ENCODE measurements at places on chromosomes 12 and 14.

GRCh38 chr14:30426463-30426862 is 132.5 kb upstream of the G2E3 start:
- DNase-seq: no peak

DNA sequence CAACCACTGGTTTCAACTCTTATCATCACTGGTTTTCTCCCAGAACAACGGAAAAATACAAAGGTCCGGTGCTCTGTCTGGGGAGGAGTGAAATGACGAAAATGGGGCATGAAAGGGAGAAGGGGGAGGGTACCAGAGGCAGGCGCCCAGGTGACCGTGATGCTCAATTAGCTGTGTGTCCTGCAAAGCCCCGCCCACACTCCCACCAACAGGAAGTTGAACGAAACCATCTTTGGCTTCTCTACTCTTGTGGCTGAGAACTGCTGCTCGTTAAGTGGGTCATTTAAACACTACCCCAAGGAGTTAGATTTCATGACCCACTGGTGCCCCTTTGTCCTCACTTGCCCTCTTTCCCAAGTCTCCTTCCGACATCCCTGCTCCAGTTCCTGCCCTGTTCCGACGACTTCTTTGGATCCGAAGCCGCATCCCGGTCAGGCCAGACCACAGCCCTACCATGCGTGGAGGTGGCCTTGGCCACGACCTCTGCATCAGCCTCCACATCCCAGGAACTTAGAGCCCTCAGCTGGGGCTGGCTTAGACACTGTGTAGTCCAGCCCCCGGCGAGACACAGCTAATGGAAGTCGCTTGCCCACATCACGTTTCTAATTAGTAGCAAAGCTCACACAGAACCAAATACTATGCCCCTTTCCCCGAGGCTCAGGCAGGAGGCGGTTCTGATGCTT is 11.4 kb upstream of the LRTM2 start:
- no peak for DNase-seq

DNA sequence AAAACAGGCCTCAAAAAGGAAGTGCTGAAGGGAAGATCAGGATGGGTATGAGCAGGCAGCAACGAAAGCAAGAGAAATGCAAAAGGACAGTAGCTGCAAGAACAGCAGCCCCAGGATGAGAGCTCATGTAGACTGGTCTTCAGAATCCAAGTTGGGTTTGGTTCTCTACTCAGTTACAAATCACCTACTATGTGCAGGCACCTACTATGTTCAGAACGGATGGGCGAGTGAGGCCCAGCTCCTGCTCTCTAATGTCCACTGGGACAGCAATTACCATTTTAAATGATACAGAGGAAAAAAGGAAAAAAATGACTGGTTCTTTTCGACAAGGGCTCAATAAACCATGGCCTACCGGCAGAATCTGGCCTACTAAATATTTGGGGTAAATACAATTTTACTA is 88.5 kb downstream of the RBM19 start:
- no peak for DNase-seq

GRCh38 chr12:93968536-93969285 is 179.7 kb upstream of the PLXNC1 start:
- DNase-seq: no peak

- DNase-seq: no peak
Observed at GRCh38 chr12:93602897-93603668, 30.6 kb downstream of the SOCS2 start.

DNA sequence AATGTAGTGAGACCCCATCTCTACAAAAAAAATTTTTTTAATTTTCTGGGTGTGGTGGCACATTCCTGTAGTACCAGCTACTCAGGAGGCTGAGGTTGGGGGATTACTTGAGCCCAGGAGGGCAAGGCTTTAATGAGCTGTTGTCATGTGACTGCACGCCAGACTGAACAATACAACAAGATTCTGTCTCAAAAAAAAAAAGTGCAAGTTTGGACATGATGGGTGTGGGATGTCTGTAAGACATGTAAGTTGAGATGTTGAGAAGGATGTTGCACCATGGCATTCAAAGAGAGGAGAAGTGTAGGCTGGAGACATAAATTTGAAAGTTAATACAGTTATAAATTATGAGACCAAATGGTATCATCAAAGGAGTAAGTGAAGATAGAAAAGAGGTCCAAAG is 23.5 kb downstream of the YEATS4 start:
- DNase-seq: no peak

DNA sequence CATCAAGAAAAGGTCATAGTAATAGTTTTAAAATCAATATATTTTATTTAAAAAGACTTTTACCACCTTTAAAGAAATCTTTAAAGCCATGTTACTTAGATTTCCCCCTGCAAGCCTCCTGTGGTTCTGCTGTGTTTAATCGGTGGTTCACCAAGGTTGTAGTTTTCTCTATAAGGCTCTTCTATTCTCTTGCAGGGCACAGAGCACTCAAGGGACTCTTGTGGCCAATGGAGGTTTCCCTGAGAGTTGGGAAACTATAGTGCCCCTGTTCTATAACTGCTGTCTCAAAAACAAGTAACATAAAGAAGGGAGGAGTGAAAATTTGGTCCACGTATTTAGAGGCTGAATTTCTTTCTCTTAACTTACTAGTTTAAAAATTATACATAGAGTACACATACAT is 25.0 kb downstream of the DACT1 start:
- no peak for DNase-seq

DNA sequence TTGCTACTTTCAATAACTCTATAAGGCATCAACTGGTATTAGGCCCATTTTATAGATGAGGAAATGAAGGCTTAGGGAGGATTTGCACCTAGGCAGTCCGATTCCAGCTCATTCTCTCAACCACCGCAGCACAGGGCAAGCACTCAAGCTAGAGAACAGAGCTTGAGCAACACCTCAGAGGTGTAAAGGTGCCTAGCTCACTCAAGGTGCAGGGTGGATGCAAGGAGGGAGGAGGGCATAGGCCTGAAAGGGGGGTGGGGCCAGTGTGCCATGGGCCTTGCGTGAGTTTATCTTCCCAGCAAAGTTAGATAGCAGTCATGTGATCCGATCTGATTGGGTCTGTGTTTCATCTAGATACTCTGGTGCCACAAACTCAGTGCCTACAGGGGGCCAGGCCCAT is 10.2 kb upstream of the EMP1 start:
- DNase-seq: no peak

- no peak for DNase-seq
Observed at GRCh38 chr12:76197283-76197682, 112.8 kb upstream of the NAP1L1 start.

GRCh38 chr12:41073633-41074472 is 114.3 kb upstream of the PDZRN4 start:
- DNase-seq: no peak

GRCh38 chr12:47534695-47535094 is 171.1 kb downstream of the RPAP3 start:
- DNase-seq: no peak

DNA sequence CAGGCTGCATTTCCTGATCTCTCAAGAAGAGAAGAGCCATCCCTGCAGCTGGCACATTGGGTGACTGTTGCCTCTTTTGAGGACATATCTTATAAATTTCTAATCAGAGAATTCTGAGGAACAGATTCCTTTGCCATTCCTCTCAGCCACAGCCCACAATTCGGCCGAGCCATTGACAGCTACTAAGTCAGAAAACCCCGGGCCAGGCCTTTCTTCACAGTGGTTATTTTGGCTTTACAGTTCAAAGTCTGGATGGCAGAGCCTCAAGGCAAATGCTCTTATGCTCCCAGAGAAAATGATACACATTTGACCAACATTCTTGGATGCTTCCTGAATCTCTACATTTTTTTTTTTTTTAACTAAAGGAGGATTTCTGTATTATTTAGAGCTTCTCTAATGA is 138.4 kb upstream of the FRMD6 start:
- DNase-seq: no peak

DNA sequence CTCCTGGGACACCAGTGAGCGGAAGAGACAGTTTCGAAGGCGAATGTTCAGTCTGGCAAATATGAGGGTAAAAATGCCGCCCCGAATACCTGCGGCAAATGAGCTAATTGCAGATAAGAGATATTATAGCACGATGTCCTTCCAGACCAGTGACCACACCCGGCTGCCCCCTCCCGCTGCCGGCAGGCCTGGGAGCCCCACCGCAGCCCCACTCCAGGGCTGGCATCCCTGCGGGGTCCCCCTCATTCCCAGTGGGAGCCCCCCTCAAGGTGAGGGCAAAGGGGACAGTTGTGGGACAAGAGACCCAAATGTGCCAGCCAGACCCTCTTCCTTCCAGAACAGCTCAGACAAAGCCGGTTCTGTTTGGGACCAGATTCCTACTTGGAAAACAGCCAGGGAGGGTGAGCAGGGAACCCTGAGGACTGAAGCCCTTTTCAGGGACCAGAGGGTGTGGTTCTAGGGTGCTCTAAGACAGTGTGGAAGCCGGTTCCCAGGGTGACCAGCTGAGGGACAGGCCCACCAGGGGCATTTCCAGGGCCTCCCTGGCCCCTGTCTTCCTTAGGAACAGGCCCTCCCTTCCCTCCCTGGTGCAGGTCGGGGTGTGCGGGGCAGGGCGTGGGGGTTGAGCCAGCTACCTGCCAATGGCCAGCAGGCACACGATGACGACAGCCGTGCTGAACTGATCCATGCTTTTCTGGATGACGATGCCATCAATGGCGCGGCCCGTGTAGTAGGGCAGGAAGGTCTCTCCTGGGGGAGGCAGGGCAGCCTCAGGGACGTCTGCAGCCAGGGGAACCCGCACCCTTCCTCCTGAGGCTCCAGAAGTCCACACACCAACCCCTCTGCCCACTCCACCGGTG is 16.2 kb downstream of the ABCB9 start:
- DNase-seq: no peak

GRCh38 chr14:105682956-105683570 is 156.7 kb downstream of the TMEM121 start:
- no peak for DNase-seq

GRCh38 chr14:56413721-56414120 is 165.9 kb upstream of the TMEM260 start:
- no peak for DNase-seq
